ENCODE measurements at places on chromosomes 7 and 10.

GRCh38 chr7:22375359-22376048 lies 18.6 kb upstream of the RAPGEF5 start:
- DNase-seq = no peak

- DNase-seq = no peak
Observed at GRCh38 chr10:35532141-35532540, 73.0 kb upstream of the GJD4 start.

DNA sequence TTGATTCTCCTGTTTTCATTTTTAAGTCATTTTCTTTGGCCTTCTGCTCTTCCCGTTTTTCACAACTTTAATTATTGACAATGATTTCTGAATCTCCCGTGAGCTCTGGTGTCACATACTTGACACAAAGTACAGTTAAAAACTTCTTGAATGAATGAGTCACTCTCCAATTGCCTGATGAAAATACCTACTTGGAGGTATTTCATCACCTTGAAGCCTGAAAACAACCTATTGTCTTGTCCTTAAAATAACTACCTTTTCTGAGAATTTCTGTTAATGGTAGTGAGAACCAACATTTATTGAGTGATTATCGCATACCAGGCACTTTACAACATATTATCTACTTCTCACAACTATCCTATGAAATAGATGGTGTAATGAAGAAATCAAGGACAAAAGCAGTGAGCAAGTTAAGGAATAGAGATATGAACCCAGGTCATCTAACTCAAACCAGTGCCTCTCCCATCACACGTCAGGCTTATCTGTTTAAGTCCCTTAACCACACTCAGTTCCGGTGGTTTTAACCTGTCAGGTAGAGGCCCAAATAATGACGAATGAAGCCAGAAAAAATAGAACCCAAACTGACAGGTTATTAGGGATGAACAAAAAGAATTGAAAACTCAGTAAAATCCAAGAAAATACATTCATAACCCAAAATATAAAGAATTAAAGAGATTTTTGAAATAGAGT lies 11.6 kb downstream of the BET1 start:
- no peak for DNase-seq

DNA sequence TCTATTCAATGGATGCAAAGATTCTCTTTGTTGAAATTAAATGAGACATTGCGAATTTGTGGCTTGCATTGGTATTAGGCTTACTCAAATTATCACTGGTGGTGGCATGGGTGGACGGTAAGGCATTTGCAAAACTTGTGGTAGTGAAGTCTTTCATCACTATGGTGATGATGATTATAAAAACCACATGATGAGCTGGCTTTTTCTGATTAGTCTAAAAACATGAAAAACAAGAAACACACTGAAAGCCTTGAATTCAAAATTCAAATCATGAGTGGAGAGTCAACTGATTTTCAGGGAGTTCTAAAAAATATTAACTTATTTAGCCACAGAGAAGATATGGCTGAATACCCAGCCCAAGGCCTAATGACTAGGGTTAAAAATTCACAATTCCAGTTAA lies 99.8 kb upstream of the HGF start:
- no peak for DNase-seq

DNA sequence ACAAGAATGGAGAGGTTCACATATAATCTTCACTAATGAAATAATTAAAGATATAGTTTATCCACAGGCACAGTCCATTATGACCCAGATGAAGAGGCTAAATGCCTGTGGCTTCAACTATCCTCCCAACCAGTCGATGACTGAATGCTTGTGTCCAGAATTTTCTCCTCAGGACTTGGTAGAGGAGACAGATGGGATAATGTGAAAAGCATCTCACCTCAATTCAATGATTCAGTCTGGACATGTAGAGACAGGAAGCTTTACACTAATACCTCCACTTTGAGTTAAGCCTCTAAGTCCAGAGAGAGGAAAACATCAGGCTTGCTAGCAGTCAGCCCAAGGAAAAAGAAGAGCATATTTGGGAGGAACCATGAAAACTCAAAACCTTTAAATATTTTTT lies 59.1 kb upstream of the COL1A2 start:
- no peak for DNase-seq

All from NCI-H2081 (cell line).